Kidney capillary endothelial cell (primary cell): ENCODE measurements at places on chromosomes 13 and 19.
A peak's percentile ranks its signal among the peaks of the same experiment; 100 is the strongest.

- DNase-seq = no peak
These were observed 115.8 kb downstream of the ZNF675 start for GRCh38 chr19:23571175-23571574.

GRCh38 chr19:16896146-16897028 lies 7.6 kb downstream of the F2RL3 start:
- no peak for DNase-seq

- DNase-seq = no peak
These were observed 7.3 kb upstream of the RANBP3 start for GRCh38 chr19:5985098-5985783.

DNA sequence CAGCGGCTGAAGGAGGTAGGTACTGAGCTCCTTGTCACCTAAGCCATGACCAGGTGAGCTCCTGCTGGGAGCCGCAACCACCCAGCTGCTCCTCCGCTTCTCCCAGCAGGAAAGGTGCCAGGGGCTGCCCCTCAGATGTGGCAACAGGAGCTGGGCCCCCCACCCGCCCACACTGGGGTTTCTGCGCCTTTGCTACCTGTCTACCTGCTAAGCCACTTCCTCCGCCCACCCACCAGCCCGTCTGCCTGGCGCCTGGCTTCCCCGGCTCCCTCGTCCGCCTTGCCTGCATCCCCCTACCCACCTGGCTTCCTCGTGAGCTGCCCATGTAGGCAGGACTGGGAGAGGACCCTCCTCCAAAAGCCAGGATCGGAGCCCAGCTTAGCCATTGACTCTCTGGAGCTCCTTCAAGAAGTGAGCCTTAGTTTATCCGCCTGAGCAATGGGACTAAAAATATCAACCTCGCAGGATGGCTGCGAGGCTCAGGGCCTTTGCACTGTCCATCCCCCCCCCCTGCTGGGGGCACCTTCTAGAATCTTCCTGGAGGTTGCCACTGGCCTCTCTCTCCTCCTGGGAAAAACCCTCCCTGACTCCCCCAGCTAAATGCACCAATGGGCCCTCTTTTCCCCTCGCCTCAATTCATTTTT lies 55.8 kb upstream of the KLF2 start:
- DNase-seq = no peak

DNA sequence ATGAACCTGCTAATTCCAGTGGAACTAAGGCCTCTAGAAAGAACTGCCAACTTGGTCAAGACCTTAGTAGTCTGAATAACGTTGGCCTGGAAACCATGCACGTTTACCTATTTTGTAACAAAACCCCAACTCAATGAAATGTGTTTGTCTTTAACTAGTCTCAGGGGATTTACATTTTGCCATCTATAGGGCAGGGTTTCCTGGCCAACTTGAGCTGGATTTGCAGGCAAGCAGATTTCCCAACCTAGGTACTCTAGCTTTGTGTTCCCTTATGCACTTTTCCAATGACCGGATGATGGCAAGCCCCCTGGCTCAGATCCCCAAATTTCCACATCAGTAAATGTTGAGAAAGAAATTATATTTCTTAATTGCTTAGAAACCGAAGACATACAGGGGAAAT lies 114.5 kb downstream of the IRS2 start:
- no peak for DNase-seq

GRCh38 chr13:93774506-93774905 lies 547.9 kb downstream of the GPC6 start:
- no peak for DNase-seq

GRCh38 chr19:42427313-42427712 lies at the start of gene LIPE:
Gene LIPE (minus strand): TSS chr19:42427388. CDS start chr19:42427149, 239 bp downstream.
- no peak for DNase-seq

GRCh38 chr19:33484226-33484774 lies 37.3 kb downstream of the PEPD start:
- DNase-seq = no peak

DNA sequence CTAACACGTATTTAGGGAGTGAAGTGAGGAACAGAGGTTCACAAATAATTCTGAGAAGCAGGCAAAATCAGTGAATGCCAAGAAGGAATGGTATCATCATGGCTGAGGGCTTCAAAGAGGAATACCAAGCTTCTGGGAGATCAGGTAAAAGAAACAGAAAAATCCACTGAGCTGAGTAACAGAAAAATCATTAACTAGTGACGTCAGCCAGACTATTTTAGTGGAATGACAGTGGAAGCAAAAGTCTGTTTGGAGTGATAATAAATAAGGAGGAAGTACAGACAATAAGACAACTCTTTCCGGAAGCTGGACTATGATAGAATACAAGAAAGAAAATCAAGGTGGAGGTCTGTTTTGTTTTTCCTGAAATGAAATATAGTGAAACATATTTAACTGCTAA lies 83.5 kb downstream of the SACS start:
- peak; percentile 25 for DNase-seq

DNA sequence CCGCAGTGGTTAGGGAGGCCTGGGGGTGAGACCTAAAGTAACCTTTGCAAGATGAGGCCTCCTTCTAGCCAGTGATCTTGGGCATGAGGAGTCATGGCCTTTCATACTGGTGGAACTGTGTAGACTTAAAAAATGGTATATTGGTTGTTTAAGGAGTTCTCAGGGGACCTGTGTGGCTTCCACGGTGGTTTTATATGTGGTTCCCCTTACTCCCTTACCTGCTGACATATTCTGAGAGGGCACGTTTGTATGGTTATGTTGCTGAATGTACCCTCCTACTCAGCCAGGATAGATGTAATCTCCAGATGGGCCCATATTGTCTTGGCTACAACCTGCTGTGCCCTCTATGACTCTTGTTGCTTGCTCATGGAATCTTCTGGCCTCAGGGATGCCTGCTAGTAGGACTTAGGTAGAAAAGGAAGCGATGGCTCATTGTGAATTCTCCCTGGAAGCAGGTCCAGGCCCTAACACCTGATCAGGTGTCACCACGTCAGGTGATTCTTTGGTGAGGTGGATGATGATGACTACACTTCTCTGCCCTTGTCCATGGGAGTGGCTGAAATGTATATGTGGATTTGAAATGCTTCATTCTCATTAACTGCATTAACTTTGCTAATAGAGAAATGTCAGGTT lies 1.8 kb downstream of the ZNF460 start:
- DNase-seq = no peak

DNA sequence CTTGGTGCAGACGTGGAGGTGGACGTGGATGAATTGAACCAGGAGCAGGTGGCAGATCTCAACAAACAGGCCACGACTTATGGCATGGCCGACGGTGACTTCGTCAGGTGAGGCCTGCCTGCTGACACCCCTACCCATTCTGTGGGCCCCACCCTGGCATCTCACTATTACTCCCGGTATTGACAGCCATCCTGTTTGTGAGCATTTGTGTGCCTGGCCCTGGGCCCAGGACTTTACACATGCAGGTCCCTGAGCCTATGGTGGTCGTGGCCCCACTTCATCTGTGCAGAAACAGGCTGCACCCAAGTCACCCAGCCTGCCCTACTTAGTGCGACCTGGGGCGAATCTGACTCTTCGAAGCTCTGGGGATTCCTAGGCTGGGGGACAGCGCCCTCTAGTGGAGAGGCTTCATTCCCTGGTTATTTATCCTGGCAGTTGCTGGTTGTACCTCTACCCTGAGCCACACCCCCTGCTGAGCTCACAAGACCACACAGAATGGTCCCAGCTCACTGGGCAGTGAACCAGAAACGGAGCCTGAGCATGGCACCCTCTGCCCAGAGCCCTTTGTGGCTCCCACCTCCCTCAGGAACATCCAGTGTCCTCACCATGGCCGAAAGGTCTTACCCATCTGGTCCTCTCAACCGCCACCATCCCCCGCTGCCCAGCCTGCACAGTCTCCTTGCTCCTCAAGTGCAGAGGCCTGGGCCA lies 16.9 kb downstream of the ZNF296 start:
- DNase-seq = peak; percentile 66

DNA sequence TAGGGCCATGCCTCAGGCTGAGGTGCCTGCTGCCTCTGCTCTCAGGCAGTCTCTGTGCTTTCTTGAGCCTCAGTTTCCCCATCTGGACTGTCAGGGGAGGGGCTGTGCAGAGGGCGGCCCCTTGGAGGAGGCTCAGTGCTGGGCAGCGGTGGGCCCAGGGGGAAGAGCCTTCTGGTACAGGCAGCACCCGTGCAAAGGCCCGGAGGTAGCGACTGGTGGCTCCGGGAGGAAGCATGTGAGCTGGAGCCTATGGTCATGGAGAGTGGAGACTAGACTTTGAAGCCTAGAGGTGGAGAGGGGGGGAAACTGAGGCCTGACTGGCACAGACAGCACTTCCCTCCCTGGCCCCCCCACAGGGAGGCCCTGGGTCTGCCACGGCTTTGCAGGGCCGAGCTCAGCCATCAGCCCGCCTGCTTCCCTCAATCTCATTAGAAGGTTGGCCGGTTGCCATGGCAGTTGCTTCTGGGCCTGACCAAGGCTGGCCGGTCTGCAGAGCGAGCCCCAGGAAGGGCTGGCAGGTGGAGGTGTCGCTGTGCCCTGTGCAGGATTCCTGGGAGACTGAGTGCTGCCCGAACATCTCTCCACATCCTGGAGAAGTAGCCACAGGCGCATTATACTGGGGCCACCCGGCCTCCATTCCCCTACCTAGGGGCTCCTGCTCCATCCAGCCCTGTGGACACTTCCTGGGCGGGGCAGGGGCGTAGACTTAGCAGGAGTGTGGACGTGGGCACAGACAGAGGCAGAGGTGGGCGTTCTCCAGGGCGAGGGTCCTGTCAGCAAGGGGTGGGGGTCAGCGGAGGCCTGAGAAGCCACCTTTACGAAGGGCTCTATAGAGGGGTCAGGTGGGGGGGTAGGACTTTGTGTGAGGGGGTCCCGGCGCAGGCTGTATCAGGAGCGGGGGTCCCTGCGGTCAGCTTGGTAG lies 53.2 kb downstream of the CRTC1 start:
- DNase-seq = no peak

- no peak for DNase-seq
These were observed 902 bp upstream of the CCDC106 start for GRCh38 chr19:55646889-55647731.

GRCh38 chr13:102708211-102708610 lies 13.4 kb upstream of the METTL21C start:
- no peak for DNase-seq

- no peak for DNase-seq
These were observed 1389.0 kb downstream of the PCDH9 start for GRCh38 chr13:65841156-65841555.

DNA sequence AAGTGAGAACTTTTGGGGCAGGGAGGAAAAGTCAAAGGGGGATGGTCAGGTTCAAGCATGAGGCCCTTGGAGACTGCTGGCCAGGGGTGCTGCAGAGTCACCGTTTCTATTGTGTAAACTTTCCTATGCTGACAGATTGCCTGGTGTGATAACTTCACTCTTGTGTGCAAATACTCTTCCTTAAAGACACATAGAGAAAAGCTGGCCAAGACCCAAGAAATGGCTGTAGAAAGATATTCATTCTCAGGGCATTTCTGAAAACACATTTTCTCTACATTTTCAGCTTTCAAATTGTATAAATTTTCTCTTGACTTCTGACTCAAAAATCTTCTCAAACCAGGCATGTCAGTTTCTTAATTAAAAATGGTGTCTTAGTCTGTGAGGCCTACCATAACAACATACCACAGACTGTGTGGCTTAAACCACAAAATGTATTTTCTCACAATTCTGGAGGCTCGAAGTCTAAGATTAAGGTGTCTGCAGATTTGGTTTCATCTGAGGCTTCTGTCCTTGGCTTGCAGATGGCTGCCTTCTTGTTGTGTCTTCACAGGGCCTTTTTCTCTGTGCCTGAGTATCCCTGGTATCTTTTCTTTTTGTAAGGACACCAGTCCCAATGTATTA lies 304.5 kb downstream of the KCNRG start:
- no peak for DNase-seq

- no peak for DNase-seq
These were observed 1.7 kb upstream of the NUMBL start for GRCh38 chr19:40692212-40692551.

GRCh38 chr19:55605637-55606470 lies at the start of gene ZNF865:
Gene ZNF865 (plus strand): TSS chr19:55605647. CDS start chr19:55613619, 7,972 bp downstream.
- DNase-seq = peak; percentile 78

DNA sequence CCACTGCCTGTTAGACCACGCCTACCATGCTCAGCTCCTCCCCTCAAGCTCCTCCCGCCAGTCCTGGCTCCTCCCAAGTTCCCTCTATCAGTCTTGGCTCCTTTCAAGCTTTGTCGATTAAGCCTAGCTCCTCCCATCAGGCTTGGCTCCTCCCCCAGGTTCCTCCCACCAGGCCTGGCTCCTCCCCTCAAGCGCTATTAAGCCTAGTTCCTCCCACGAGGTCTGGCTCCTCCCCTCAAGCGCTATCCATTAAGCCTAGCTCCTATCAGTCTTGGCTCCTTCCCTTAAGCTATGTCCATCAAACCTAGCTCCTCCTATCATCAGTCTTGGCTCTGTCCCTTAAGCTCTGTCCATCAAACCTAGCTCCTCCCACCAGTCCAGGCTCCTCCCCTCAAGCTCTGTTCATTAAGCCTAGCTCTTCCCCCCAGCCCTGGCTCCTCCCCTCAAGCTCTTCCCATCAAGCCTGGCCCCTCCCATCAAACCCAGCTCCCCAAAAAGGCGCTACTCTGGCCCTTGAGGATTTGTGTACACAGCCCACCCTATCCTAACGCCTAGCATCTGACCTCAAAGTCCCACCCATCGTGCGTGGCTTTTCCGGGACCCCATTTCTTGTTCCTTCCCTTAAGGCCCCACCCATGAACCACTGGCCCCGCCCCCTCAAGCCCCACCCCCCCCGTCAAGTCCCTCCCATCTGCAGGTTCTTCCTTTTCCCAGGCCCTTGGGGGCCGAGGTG lies 10.0 kb downstream of the CAMSAP3 start:
- DNase-seq = no peak
